ENCODE measurements at places on chromosomes 3 and 15.

DNA sequence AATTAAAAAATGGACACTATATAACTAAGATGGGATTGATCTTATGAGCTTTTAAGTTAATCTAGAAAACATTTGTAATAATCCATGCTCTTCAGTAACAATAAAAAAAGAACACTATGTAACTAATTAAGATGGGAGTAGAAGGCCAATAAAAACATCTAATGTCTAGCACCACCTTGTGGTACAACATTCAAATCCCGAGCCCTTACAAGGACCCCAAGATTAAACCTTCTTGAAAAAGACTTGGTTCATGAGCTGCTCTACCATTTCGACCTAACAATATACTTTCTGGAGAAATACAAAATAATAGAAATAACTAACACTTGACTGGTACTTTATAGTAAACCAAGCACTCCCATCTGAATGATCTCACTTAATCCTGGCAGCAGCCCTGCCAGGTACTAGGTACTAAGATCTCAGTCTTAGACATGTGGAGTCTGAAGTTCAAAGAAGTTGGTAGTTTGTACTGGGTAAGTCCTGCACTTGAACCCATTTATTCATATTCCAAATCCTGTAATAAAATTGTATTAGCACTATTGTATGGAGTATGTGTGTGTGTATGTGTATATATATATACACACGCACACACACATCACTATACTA is 21.8 kb downstream of the METTL6 start:
- DNase-seq, result no peak

DNA sequence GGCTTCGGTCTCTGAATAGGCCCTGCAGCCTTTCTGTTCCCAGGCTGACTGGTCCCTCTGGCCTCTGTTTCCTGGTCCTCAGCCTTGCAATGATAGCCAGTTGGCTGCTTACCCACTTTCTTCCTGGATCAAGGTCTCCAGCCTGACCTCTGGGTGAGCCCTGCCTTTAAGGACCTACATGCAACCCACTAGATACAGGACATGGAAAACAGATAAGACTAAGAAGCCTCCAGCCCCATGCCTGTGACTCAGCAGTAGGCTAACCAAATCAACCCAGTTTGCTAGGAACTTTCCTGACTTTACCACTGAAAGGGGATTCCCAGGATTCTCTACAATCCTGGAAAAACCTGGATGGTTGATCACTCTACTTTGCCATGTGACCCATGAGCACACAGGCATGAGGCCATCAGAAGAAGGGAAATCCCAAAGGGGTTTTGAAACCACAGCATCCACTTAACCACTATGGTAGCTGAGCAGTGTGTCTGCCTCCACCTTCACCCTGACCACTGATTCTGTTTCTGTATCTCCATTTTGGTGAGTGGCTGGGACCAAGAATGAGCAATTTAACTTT is 188.1 kb downstream of the CHST2 start:
- DNase-seq, result no peak

- no peak for DNase-seq
These were observed 221.3 kb upstream of the SLCO3A1 start for GRCh38 chr15:91632176-91632575.

DNA sequence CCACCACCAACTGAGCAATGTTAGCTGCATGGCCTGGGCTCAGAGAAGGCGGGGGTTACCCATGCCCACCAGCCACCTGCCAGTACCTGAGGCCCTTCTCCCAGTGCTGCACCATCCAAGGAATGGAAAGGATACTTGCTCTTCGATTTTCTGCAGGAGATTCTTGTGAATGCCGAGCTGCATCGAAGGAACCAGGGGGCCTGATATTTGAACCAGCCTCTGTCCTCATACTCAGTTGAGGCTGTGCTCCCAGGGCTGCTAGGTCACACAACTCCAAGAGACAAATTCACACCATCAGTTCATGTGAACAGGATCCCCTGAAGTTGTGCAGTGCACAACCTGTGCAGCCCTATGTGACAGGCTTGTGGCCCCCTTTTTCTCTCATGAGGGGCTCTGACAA is 18.0 kb downstream of the PLA2G4F start:
- DNase-seq, result no peak

DNA sequence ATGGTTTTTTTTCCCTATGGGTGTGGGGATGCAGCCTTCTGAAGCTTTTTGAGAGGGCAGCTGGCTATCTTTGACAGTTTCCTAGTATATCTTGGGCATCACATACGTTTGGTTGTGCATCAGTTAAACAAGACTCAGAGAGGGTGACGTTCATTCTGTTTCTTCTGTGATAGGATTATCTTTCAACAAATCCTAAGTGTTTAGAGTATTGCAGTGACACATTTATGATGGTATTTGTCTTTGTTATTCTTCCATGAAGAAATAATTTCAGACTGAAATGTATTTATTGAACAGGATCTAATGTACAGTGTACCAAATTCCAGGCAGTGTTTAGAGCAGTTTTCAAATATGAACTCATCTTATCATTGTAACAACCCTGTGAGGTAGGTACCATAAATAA is 114.4 kb downstream of the PLCL2 start:
- DNase-seq, result no peak

DNA sequence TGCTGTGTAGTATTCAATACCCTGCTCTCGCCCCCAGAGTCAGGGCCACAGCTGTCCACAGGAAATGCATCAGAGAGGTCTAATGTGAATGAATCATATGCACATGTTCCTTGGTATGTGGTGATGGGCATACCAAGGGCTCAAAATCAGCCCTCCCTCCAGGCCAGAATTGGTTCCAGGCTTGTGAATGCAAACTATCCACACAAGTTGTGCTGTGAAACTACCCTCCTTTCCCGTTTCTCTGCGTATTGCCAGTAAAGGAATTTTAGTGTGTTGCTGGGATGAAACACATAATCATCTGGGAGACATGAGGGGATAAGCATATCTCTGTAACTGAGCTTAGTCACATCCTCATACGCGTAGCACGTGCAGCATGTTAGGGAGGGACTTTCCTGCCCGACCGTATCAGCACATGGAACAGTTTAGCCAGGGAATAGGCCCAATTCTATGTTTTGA is 9.2 kb upstream of the MME start:
- no peak for DNase-seq

DNA sequence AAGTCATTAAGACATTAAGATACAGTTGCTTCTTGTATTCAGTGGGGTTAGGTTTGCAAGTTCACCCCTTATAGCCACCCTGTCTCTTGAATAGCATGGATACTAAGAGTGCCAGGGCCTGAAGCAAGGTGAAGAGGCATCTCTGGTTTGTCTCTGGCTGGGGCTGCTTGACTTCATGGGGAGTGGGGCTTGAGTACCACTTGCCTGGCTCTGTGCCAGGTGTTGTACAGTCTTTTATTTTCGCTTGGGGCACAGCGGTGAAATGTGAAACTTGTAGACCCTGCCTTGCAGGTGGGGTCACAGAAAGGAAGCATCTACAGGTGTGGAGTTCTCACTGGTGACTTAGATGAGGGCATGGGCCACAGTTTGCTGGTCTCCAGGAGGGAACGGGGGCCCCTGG is 152.1 kb downstream of the PDE8A start:
- no peak for DNase-seq

DNA sequence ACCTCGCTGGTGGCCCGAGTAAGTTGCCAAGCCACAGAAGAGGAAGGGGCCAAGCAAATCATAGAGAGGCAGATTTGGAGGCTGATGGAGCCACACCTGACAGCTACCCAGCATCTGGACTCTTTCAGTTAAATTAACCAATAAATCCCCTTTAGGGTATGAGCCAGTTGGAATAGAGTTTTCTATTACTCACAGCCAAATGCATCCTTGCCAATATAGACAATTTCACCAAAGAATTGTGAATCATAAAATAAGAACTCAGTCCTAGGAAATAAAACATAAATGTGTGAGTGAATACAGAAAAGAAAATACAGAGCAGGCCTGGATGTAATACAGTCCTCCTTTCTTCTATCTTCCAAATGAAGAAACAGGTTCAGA is 161.6 kb upstream of the ANKRD28 start:
- no peak for DNase-seq

GRCh38 chr15:71612397-71612722 is 198.0 kb upstream of the NR2E3 start:
- DNase-seq, result no peak
